ENCODE measurements at places on chromosomes 6 and 20. TPM values are rescaled to one million over a fixed set of nuclear protein-coding genes. Genes with fewer than 3 reads are reported as not detected.

Gene BTNL2
- total RNA-seq: not detected

Gene C6orf15
- total RNA-seq: not detected

Gene C20orf144
- 0.31 TPM for total RNA-seq

Gene PRDM1
- 70.9 TPM for total RNA-seq

Gene THEMIS
- total RNA-seq: 11.5 TPM

Gene KCNS1
- 0.34 TPM for total RNA-seq

Gene SLC22A2
- total RNA-seq: not detected

Gene NXT1
- 39.3 TPM for total RNA-seq

Gene ENPP3
- 0.86 TPM for total RNA-seq

Gene TSBP1
- total RNA-seq: not detected

Gene DDO
- not detected for total RNA-seq

Gene TTI1
- total RNA-seq: 31.8 TPM

Gene C20orf141
- total RNA-seq: not detected

Gene TULP1
- total RNA-seq: not detected

Gene PGC
- total RNA-seq: not detected

Gene SLC17A1
- total RNA-seq: not detected

Gene DEFB132
- total RNA-seq: not detected

Gene ZNF334
- total RNA-seq: 1.1 TPM
